ENCODE measurements at places on chromosomes 7 and 10. TPM values are rescaled to one million over a fixed set of nuclear protein-coding genes. Genes with fewer than 3 reads are reported as not detected.

DNA sequence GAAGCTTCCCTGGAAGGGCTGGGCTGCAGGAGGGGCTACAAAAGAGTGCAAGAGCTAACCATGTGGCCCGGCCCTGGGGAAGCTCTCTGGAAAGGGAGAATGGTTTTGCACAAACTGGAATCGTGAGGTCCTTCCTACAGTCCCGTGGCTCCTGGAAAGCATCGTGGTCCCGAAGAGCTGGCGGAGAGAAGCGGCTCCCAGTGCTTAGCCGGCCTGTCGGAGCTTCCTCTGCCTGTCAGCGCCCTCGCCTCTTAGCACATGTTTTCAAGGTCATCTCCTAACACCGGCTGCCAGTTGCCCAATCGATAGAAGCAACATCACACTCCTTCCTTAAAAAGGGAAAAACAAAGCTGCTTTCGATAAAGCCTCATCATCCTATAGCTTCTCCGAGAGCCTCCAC is 42.1 kb upstream of the MGMT start:
- DNase-seq = no peak

DNA sequence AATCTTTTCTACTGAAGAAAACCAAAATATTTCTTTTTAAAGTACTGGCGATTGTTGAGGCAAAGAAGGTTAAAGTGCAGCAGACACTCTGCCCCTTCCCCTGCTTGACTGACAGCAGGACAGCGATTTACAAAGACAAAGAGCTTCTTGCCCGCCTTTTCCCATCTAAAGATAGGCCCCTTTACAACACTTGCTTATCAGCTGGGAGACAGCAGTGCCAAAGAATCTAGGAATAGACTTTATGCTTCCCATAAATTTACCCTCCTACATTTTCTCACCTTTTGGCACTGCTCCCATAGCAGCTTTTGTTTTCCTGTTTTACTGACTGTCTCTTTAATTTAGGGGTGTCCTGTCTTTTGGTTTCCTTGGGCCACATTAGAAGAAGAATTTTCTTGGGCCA is 824.1 kb downstream of the CCSER2 start:
- DNase-seq = no peak

DNA sequence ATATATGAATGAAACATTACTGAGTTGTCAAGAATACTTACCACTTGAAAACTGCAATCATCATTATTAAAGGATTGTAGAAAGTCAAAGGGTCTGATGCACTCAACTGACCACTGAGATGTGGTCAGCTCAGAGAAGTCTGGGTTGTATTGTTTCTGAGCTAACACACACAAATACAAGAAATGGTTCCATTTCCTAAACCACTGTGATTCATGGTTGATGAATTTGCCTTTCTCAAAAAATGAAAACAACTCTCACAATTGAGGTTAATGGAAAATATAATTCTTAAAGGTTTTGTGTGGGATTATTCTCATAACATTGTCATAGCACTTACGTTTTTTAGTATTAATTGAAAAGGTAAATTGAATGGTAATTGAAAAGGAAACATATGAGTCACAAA is 45.6 kb upstream of the TAS2R16 start:
- peak; percentile 37 for DNase-seq

DNA sequence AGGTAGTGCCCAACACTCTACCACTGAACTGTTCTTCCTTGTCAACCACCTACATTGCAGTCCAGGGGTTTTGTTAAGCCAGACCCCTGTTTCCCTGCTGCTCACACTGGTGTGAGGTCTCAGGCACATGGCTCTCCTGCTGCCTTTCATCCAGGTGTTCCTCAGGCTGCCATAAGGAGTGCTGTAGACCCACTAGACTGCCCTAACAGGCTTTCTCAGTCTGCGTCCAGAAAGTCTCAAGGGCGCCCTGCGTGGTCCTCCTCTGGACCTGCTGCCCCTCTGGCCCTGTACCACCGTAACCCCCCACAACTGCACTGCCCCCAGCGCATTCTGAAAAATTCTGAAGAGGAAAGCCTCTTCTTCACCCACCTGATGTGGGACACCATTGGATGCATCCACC is 225.7 kb upstream of the ANKRD30A start:
- DNase-seq = no peak

GRCh38 chr10:77925795-77926565 is 575 bp downstream of the DLG5 start:
- peak; percentile 19 for DNase-seq

DNA sequence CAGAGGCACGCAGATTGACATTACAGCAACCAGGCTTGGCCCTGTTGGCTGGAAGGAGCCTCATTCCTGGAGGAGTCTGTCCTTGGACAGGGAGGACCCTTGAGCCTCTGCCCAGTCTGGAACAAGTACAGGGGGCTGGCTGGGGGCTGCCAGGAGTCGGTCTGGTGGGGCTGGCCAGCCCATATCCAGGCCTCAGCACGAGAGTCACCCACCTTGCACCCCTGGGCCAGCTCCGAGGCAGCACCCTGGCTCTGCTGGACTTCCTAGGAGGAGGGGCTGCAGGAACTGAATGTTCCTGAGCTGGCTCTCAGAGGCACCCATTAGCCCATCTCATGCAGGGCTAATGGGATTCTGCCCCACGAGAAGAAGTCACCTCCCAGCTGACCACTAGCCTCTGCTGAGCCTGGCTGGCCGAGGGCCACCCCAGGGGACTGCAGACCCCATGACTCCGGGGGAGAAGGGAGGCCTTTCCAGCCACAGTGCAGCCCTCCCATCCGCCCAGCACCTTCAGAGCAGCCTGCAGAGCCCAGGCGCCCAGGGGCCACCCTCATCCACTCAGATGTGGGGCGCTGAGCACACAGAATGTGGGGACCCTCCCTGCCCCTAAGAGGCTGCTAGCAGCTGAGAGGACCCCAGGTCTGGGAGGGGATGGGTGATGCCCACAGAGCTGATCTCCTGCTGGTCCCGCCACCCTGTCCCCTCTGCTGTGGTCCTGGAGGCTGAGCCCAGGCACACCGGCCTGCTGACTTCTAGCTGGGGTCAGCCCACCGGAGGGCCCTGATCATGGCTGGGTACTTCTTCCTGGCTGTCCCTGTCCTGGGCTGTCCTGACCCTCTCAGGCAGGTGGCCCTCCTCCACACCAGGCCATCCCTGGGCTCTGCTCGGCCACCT is 14.8 kb upstream of the INPP5A start:
- DNase-seq = no peak

- DNase-seq = no peak
Measured at GRCh38 chr10:78551184-78552005, 517.4 kb upstream of the ZMIZ1 start.

DNA sequence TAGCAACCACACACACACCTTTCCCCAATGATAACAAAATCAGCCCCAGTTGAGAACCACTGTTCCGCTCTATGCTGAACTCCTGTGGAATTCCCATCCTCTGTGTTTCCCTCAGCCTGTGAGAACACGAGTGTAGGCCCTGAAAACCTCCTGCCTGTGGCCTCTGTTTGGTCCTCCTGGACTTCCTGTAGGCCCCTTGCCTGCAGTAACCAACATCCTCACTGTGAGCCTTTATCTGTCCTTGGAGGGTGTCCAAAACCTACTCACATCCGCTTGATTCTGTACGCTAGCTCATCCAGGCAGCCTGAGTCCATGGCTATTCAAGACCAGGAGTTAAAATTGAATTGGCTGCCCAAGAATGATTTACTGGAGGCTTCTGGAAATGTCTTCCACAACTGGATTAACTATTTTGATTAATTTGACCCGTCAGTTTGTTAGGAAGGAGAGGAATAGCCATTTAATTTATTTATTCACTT is 149.8 kb downstream of the AKR1D1 start:
- DNase-seq = no peak

DNA sequence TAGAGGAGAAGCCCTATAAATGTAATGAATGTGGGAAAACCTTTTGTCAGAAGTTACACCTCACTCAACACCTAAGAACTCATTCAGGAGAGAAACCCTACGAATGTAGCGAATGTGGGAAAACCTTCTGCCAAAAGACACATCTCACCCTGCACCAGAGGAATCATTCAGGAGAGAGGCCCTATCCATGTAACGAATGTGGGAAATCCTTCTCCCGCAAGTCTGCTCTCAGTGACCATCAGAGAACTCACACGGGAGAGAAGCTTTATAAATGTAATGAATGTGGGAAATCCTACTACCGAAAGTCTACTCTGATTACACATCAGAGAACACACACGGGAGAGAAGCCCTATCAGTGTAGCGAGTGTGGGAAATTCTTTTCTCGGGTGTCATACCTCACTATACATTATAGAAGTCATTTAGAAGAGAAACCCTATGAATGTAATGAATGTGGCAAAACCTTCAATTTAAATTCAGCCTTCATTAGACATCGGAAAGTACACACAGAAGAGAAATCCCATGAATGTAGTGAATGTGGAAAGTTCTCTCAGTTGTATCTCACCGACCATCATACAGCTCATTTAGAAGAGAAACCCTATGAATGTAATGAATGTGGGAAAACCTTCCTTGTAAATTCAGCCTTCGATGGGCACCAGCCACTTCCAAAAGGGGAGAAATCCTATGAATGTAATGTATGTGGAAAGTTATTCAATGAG is 18.9 kb downstream of the RBAK start:
- no peak for DNase-seq

The SORBS1 gene
- 2.5 TPM for total RNA-seq

The PCGF6 gene
- 42.0 TPM for total RNA-seq

The OR2A1 gene
- not detected for total RNA-seq
